ENCODE measurements at places on chromosomes 7 and 10.

GRCh38 chr10:13348216-13349017 lies at the start of gene SEPHS1:
Gene SEPHS1, minus strand, starts transcription at chr10:13348293. Its CDS starts 3,343 bp downstream, at chr10:13344950.
- peak; percentile 88 for DNase-seq

DNA sequence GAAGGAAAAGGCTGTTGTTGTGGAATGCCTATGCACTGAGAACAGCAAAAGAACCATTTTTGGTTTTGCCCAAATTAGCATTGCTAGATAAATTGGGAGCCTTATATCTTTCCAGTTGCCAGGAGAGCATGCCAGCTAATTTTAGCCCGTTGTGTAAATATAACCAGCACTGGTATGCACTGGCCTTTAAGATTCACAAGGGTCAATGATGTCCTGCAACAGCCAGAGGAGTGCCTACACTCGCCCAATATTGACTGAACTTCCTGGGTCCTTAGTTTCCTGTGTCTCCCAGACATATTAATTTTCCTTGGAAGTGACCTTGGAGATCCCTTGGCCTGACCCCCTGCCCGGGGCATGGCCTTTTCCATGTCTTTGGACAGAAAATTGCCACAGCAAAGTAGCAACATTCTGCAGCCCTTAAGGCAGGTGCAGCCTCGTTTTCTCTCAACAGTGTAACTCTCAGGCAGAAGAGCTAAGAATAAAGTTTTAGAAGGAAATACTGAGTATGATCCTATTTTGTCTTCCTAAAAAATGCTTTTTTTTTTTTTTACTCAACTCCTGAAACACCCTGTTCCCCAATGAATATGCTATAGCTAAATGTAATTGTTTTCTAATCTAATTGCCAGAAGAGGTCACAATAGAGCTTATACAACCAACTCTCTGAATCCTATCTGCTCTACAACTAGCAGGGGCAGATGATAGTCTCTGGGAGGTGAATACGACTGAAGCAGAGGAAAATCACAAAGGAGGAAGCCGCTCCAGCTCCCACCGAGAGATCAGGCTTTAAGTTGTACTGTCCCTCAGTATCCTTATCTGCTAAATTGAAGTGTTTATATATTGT lies 131.9 kb upstream of the PCGF5 start:
- no peak for DNase-seq

DNA sequence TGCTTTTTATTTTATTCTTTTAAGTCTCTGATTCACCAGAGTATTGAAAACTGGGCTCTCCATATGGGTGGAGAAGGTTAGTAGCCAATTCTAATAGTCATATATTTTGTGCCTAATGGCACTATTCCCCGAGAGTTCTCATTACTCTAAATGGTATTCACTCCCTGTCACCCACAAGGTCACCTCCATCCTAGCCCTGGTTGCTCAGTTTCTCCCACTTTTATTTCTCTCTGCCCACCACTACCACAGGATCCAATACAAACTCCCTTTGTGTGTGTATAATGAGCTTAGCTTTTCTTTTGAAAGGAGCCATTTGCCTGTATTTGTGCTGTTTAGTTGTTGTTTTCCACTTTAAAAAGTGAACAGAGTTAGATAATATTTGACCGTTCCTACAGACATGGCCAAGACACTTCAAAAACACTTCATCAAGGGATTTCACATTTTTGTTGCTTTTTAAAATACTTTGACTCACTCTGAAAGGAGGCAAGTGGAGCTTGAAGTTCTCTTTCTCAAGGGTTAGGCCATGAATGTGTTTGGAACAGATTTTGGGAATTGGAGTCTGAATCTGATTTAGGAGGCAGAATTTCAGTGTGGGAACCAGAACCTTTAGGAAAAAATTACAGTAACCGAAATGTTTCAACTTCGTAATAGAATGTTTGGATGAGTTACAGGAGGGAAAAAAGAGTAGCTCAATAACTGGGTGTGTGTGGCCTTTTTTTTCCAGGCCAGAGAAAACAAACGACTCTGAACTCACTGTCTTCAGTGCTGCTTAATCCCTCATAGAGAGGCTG lies 321.3 kb downstream of the BICC1 start:
- DNase-seq = no peak

GRCh38 chr10:131166486-131166885 lies 145.0 kb downstream of the TCERG1L start:
- DNase-seq = no peak

DNA sequence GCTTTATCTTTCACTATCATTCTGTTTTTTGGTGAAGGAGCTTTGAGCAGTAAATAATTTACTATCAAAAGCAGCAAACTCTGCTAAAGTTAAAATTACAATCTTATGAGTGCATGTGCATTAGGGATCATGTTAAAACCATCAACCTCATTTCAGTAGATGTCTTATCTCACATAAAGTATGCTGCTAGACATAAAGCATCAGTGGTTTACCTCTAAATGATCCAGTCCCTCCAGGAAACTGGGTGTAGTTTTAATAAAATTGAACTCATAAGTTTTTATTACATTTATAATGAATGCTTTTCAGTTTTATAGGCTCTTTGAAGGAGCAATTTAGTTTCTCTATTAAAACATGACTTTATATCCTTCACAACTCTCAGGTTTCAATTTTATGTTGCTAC lies 108.7 kb downstream of the LRRN3 start:
- no peak for DNase-seq

- DNase-seq = no peak
Measured at GRCh38 chr10:72513910-72514309, 112.0 kb downstream of the MICU1 start.

DNA sequence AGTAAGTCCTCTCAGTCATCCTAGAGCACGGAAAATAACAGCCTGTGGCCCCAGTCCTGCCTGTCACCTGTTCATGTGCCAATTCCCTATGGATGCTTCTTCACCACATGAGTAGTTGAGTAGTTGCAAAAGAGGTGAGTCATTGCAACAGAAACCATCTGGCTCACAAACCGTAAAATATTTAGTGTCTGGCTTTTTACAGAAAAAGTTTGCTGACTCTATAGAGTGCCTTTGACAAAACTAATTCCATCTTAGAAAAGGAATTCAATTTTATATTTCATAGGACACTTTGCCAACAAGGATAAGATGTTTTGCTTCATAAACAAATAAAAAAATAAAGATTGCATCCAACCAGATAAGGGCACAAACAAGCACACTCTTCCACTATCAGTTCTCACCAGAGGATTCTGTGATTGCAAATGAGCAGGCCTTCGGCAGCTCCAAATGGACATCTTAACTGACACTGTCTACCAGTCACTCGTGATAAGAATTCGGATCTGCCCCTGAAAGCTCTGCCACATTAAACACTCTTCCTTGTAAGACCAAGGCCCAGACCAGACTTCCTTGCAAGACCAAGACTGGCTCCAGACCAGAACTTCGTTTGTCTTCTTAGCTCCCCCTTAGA lies 242.7 kb upstream of the SEMA3C start:
- DNase-seq = no peak

- no peak for DNase-seq
Measured at GRCh38 chr10:129940617-129941198, 23.4 kb downstream of the EBF3 start.

DNA sequence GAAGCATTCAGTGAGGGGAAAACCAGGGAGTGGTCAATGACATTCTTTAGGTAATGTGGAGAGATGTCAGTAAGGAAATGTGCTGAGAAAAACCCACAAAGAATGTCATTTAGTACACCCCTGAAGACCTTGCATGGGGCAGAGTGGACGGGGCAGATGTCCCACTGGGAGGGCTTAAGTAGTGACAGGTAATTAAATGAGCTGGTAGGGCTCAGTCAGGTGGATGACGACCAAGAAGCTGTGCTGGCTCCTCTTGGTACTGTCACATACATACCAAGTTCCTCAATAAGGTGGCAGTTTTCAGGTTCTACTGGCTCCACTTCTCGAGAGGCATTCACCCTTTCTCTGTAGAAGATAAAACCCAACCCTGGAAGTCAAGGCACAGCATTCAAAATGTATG lies 1.8 kb downstream of the PON3 start:
- DNase-seq = no peak

GRCh38 chr10:30591249-30591670 lies 38.3 kb downstream of the LYZL2 start:
- peak; percentile 4 for DNase-seq

- DNase-seq = no peak
Measured at GRCh38 chr10:20707251-20707650, 189.9 kb downstream of the NEBL start.

DNA sequence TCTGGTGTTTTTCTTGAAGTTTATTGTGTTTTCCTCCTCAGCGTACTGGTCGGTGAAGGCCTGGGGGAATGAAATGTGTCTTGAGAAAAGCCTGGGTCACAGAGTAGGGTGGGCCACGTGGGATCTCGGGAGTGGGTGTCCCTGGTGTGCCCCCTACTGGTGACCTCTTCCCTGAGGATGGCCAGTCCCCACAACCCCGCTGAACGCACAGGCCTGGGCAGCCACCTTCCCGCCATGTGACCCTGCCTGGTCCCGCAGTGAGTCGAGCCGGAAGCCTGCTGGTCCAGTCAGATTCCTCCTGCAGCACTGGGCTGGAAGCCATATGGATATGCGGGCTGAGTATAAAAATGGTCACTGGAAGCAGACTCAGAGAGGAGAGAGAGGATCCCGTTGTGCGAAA lies 52.9 kb upstream of the GNA12 start:
- DNase-seq = no peak
